Hippocampal formation (tissue), 2 donors: ENCODE measurements at places on chromosomes 2 and 18.

- DNase-seq: no peak
These were observed 96.4 kb upstream of the FOSL2 start for GRCh38 chr2:28296243-28296642.

GRCh38 chr2:149152469-149152953 is 114.0 kb downstream of the LYPD6B start:
- no peak for DNase-seq

GRCh38 chr2:133039531-133039930 is 369.5 kb upstream of the LYPD1 start:
- DNase-seq: no peak

GRCh38 chr2:236254674-236255073 is 9.5 kb downstream of the ASB18 start:
- no peak for DNase-seq

DNA sequence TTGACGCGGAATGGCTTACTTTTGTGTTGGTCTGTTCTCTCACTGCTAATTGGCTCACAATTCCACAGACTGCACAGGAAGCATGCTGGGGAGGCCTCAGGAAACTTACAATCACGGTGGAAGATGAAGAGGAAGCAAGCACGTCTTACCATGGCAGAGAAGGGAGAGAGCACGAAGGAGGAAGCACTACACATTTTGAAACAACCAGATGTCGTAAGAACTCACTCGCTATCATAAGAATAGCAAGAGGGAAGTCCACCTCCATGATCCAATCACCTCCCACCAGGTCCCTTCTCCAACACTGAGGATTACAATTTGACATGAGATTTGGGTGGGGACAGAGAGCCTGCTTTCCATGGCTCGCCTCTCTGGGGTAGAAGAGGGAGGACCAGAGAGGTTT is 106.2 kb downstream of the KCNF1 start:
- no peak for DNase-seq

DNA sequence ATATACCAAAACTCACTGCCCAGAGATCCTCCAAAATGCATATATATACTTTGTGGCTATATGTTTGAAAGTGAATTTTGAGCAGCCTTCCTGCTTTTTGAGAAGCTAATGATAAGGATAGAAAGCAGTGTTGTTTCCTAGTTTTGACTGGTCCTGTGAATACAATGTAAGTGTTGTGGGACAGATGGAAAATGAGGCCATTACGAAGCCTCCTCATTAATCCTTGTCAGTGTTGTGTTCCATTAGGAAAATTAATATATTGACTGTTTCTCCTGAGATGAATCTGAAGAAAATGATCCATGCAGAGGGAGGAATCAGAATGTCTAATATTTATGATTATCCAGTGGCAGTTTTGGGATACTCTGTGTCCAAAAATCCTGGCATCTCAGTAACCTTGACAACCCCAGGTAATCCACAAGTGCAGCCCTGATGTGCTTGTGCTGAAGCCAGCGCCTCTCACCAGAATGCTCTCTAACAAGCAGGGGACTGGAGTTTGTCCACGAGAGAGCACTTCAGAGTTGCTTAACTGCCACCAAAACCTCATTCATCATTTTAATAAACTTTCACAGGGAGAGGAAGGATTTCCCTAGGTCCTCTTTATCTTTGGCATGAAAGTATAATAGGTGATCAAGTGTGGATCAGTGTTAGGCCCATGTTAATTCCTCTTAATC is 418.6 kb downstream of the CMPK2 start:
- no peak for DNase-seq

GRCh38 chr2:16870491-16871076 is 204.9 kb upstream of the CYRIA start:
- no peak for DNase-seq

GRCh38 chr18:21194871-21195771 is 46.9 kb upstream of the GREB1L start:
- no peak for DNase-seq

GRCh38 chr2:21010813-21011439 is 32.9 kb downstream of the APOB start:
- DNase-seq: no peak

- DNase-seq: no peak
These were observed 424.1 kb upstream of the CHST9 start for GRCh38 chr18:27609221-27609620.

DNA sequence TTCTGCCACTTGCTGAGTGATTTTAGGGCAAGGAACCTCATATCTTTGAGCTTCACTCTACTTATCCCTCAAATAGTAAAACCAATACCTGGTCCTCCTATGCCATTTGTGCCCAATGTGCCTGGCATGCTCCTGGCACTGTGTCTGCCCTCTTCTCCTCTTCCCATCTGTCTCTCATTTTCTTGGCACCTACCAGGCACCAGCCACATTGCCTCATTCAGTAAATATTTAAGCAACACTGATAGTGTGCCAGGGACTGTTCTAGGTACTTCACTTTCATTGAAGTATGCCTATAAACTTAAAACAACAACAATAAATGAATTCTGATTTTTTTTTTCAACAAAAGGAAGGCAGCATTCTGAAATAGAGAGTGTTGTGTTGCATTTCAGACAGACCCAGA is 15.1 kb upstream of the BOD1L2 start:
- no peak for DNase-seq

DNA sequence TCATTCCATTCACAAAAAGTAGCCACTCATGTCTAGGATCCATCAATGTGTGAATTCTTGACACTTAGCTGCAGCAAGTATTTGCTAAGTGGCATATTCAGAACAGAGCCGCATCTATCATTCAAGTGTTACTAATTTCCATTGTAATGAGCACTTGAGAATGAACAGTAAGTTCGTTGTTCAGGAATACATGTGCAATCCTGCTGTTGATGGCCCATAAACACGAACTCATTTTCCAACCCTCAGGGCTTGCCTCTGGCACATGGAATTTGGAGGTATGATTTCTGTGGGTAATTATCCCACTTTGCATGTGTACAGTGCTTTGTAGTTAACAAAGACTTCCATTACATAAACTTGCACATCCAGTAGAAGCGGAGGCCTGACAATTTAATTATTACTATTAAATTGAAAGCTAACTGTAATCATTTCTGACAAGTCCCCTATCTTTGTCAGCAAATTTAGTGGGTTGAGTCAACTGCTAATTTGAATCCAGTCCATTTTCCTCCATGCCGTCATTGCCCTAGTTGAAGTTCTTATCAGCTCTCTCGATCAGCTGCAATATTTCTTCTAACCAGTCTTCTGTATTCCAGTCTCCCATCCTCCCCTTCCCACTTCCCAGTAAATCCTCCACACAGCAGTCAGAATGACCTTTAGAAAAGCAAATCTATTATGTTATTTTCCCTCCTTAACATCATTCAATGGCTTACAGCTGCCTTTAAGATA is 116.0 kb upstream of the AQP4 start:
- no peak for DNase-seq

GRCh38 chr2:175251425-175252041 is 70.0 kb upstream of the ATP5MC3 start:
- no peak for DNase-seq

- DNase-seq: no peak
These were observed 70.1 kb upstream of the STPG4 start for GRCh38 chr2:47225061-47225783.

GRCh38 chr2:127485051-127485693 is 41.1 kb downstream of the IWS1 start:
- no peak for DNase-seq

DNA sequence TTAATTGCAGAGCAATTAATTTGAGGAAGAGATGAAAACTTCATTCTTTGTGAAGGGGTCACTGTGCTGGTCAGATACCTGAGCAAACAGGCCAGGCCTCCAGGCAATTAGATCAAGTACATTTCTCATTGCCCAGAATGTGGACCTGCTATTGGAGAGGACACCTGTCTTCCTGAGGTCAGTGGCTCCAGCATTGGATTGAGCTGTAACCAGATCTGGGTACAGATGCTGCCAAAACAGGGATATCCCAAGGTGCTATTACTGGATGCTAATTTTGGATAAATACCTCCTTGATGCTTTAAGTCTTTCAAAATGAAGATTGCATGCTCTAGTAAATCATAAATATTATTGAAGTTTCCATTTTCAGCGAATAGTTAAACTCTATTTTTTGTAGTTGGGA is 131.5 kb downstream of the FAM161A start:
- no peak for DNase-seq

- DNase-seq: no peak
These were observed 157.2 kb downstream of the MAP2 start for GRCh38 chr2:209581040-209581439.

GRCh38 chr2:200748779-200749178 is 62.9 kb upstream of the BZW1 start:
- no peak for DNase-seq

- no peak for DNase-seq
These were observed 22.2 kb downstream of the SPAG16 start for GRCh38 chr2:213306316-213306942.

- no peak for DNase-seq
These were observed 197.8 kb downstream of the MEMO1 start for GRCh38 chr2:31813016-31813415.

GRCh38 chr2:196510246-196510645 is 129.3 kb upstream of the CCDC150 start:
- DNase-seq: no peak

DNA sequence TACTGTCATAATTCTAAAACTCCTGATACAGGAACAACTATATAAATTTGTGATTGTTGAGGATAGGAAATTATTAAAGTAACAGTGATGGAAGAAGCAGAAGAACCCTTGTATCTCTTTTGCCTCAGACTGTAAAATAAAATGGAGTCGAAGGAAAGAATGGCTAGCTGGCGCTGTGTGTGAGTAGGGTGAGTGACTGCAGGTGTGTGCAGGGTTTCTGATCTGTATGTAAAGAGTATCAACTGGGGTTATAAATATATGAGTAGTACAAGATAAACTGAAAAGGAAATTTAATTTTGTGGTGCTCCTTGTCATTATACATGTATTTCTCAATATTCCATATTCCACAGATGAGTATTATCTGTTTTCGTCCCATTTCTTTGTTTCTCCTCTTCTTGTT is 15.2 kb downstream of the POLI start:
- DNase-seq: no peak

DNA sequence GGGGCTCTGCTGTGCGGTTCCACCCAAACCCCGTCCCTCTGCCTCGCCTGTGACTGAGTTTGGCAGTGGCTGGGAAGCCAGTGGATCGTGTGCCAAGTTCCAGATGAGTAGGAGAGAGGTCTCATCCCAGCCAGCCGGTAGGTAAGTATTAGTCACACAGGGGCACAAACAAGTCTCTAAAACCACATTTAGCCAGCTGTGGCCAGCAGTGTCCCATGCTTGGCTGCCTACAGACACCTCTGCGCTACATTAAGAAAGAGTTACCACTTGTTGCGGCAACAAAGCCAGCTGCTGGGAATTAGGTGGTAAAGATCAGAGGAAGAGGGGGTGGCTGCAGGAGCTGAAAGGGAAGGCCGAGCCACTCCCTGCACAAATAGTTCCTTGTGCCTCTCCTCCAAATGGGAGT is 81.2 kb downstream of the GATA6 start:
- no peak for DNase-seq

GRCh38 chr2:32952761-32953476 is 6.2 kb downstream of the LTBP1 start:
- no peak for DNase-seq

GRCh38 chr18:62458868-62459716 is 63.7 kb upstream of the ZCCHC2 start:
- DNase-seq: no peak

GRCh38 chr18:24232800-24233199 is 93.9 kb downstream of the CABYR start:
- DNase-seq: no peak

GRCh38 chr18:4599312-4599711 is 144.2 kb upstream of the DLGAP1 start:
- DNase-seq: no peak

GRCh38 chr2:229235131-229235914 is 35.8 kb downstream of the PID1 start:
- DNase-seq: no peak

DNA sequence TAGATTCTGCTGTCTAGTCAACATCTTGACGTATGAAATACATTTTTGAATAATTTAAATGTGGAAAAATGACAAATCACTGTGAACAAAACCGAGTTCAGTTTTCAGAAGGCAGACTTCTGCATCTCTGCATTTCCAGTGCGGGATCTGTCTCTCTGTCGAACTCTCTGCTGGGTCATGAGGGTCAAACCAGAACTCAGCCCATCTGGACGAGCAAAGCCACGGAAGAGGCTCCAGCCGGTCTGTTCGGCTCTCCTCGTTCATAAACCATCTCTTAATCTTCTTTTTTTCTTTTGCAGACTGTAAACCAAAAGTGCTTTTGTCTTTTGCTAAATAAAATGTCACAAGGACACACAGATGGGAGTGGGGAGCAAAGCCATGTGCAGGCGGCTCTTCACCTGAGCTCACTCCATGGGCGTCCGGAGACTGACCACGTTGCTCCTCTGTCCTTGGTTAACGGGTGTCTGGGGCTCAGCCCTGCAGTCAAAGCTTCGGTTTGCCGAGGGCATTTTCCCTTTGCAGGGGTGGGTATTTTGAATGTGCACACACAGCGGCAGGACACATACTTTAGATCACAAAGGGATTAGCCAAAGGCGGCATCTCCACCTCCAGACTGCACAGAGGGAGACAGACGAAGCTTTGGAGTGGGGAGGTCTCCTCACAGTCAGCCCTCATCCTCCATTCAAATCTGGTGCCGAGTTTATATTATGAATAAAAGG is 737.9 kb upstream of the SALL3 start:
- DNase-seq: no peak

DNA sequence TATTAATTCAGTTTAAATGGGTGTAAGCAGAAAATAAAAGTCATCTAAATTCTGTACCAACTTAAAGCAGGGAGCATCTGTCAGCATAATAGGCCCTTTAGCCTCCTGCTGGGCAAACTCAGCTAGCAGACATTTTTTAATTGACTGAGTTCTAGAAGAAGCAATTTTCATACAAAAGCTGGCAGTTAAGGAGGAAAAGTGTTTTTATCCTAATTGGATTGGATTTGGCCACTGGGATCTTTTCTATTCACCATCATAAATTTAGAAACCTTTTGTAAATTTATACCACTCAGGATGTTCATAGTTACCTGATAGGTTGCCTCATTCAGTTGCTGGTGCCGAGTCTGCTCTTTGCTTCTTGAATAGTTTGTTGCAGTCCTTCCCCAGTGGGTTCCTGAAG is 262.7 kb upstream of the FSIP2 start:
- DNase-seq: no peak

GRCh38 chr2:239358062-239358754 is 42.6 kb downstream of the HDAC4 start:
- DNase-seq: peak; percentile 30

DNA sequence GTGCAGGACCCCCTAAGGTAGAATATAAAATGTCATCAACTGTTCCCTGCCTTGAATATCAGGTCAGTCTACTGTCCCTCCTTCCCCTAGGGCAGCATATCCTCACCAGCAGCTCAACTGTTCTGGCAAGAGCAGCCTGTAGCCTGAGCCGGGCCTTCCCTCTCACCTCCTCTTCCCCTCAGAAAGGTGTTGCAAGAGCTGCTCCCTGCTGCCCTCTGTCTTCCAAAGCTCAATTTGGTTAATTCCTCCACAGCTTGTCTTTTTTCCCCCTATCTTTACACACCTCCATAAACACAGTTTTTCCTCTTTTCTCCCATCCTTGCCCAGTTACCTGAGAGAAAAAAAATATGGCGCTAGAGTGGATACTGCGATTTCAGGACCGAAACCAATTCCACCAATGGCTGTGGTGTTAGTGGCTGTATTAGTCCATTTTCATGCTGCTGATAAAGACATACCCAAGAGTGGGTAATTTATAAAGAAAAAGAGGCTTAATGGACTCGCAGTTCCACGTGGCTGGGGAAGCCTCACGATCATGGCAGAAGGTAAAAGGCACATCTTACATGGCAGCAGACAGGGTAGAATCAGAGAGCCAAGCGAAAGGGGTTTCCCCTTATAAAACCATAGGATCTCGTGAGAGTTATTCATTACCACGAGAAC is 184.7 kb downstream of the MREG start:
- DNase-seq: no peak

GRCh38 chr2:27914041-27914804 is 23.7 kb downstream of the BABAM2 start:
- DNase-seq: no peak
